ENCODE measurements at places on chromosomes 12 and 14.

- DNase-seq, result no peak
Observed at GRCh38 chr12:102023343-102023930, 38.4 kb downstream of the WASHC3 start.

DNA sequence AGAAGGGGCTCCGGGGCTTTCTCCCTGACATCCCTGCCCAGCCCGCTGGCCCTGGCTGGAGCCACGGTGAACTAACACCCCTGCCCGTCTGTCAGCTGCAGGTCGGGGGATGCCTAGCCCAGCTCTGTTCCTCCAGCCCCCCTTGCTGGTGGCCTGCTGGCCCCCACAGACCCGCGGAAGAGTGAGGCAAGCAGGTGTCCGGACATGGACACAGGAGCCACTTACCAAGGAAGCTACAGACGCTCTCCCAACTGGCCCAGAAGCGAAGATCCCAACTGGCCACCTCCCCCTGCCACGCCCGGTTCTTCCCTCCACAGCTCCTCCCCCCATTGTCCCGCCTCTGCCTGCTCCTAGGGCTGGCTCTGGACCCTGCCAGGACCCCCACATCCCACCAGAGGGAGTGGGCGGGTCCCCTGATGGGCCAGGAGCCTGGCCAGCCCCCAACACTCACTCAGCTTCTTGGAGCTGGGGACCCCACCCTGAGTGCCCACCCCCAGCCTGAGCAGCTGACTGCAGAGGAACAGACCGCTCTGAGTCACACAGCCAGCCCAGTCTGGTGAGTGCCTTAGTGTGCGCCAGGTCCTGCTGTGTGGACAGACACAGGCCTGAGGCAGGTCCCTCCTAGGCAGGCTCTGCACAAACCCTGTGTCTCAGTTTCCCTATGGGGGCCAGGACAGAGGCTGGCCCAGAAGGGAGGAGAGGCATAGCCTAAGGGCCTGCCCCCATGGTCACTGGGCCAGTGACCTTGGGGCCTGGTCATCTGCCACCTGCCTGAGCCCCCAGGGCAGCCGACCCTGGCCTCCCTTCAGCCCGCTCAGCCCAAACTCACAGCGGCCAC lies 7.7 kb downstream of the AHNAK2 start:
- no peak for DNase-seq

DNA sequence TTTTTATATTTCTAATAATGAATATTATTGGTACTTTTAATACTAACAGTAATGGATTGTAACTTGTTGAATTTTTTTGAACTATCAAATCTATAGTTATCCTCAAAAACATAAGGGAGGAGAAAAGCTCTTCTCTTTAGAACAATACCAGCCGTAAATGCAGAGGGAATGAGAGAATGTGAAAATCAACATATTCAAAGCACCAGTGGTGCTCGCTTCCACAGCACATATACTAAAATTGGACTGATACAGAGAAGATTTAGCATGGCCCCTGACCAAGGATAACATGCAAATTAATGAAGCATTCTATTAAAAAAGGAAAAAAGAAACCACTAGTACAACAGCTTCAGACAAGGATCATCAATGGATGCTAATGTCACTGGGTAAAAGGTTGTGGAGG lies 15.8 kb downstream of the R3HDM2 start:
- DNase-seq, result no peak

DNA sequence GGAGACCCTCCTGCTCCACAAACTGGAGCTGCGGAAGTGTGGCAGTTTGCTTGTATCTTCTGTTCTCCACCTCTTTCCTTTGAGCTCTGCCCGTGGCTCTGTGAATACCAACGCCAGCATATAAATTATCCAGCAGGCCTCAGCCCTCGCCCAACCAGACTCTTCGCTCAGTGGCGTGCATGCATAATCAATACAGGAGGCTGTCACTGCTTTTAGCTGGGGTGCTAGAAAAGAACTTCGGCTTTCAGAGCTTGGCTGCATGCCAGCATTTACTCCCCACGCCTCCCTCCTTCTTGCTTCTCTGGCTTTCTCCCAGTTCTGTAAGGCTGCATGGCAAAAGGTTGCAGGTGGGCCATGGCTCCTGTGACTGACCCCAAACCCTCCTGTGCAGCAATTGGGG lies 26.9 kb downstream of the NRXN3 start:
- no peak for DNase-seq

DNA sequence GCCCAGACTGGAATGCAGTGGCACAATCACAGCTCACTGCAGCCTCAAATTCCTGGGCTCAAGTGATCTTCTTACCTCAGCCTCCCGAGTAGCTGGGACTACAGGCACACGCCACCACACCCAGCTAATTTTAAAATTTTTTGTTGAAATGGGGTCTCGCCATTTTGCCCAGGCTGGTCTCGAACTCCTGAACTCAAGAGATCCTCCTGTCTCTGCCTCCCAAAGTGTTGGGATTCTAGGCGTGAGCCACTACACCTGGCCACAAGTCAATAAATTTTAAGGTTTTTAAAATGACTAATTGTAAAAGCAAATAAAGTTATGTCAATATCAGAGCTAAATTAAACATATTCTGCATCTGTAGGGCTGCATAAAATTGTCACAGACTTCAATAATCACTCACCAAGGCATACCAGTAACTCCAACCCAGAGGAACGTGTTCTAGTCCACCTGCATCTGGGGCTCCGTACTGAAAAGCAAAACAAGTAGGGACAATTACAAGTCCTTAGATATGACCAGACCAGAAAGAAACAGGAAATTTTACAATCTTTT lies 13.9 kb downstream of the GNS start:
- DNase-seq, result no peak

- no peak for DNase-seq
Observed at GRCh38 chr12:105920161-105920684, 218.5 kb downstream of the NUAK1 start.

DNA sequence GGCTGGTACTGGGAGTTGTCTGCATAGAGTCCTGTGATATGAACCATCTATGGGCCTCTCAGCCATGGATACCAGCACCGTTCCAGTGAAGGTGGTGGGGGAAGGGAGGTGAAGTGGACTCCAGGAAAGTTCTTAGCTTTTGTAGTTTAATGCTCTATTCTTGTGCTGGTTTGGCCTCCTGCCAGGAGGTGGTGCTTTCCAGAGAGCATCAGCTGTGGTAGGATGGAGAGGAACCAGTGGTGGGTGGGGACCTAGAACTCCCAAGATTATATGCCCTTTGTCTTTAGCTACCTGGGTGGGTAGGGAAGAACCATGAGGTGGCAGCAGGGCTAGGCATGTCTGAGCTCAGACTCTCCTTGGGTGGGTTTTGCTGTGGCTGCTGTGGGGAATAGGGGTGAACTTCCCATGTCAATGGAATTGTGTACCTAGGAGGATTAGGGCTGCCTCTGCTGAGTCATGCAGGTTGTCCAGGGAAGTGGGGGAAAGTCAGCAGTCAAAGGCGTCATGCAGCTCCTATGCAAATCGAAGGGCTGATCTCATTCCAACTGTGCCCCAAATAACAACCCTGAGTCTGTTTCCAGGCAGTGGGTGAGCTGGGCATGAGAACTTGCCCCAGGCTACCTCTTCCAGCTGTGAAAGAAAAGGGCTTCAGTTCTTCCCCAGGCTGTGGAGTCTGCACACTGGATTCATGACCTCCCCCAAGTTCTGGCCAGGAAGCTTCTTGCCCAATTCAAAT lies 14.2 kb downstream of the GZMH start:
- no peak for DNase-seq

DNA sequence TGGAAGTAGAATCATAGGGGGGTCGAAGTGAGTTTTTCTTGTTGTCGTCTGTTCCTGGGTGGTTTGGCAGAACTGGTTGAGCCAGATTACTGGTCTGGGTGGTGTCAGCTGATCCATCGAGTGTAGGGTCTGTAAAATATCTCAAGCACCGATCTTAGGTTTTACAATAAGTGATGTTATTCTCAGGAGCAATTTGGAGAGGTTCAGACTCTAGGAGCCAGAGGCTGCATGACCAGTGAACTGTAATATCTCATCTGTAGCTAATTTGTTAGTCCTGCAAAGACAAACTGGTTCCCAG lies 9.7 kb upstream of the SERPINA1 start:
- no peak for DNase-seq

DNA sequence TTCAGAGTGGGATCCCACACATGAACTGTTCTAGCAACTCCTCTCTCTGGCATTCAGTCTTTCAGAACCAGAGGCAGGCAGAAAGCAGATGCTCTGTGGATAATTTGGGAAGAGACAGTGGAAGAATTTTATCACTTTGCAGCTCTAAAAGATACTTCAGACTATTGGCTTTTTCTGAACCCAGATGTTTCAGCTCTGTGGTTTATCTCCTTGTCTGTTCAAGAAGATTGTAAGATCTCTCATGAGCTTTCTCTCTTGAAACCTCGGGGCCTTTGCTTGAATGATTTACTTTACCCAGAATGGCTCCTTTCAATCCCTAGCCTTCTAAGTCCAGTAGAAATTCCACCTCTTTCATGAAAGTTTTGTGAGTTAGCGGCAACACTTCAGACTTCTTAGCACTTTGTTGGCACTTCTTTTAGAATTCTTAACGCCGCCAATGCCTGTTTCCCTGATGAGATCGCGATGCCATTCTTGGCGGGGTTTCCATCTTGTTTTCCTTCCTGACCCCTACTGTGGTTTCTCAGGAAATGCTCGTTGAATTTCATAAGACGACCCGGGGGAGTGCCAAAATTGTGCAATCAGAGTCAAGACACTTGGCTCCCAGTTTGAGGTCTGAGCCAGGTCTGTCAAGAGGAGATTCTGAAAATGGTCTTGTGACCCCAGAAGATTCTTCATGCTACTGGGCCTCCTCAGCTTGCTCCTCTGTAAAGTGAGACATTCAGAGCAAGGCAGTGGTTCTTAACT lies 107.0 kb upstream of the PRICKLE1 start:
- no peak for DNase-seq

GRCh38 chr12:62429457-62429856 lies 37.2 kb upstream of the MON2 start:
- no peak for DNase-seq

Data from NCI-H1436 treated with DMSO at 0.1 percent for 48 hours (cell line).